CD8-positive, alpha-beta memory T cell (primary cell): ENCODE measurements at places on chromosomes 4 and X. TPM values are rescaled to one million over a fixed set of nuclear protein-coding genes. Genes with fewer than 3 reads are reported as not detected.

- DNase-seq: no peak
Measured at GRCh38 chr4:184729946-184730345, 4.0 kb downstream of the CENPU start.

- DNase-seq: no peak
Measured at GRCh38 chr4:38951598-38951997, 80.6 kb downstream of the TMEM156 start.

DNA sequence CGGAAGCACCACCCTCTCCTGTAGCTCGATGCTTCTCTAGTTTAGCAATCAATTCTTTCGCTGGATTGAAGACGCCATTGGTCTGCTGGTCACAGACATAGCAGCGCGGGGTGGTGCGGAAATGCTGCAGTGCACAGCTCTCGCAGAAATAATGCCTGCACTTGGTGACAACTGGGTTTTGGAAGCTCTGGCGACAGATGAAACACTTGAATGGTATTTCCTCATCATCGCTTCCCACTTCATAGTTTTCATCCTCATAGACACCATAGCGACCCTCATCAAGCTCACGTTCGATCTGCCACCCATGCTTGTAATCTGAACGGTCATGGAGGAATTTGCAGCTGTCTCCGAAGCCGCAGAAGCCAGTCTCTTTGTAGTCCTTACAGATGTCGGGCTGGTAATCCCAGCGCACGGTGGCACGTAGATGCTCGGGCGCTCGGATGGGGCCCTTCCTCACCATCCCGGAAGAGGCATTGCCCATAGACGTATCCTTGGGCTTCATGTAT lies 854 bp downstream of the RNF113A start:
- peak; percentile 54 for DNase-seq

DNA sequence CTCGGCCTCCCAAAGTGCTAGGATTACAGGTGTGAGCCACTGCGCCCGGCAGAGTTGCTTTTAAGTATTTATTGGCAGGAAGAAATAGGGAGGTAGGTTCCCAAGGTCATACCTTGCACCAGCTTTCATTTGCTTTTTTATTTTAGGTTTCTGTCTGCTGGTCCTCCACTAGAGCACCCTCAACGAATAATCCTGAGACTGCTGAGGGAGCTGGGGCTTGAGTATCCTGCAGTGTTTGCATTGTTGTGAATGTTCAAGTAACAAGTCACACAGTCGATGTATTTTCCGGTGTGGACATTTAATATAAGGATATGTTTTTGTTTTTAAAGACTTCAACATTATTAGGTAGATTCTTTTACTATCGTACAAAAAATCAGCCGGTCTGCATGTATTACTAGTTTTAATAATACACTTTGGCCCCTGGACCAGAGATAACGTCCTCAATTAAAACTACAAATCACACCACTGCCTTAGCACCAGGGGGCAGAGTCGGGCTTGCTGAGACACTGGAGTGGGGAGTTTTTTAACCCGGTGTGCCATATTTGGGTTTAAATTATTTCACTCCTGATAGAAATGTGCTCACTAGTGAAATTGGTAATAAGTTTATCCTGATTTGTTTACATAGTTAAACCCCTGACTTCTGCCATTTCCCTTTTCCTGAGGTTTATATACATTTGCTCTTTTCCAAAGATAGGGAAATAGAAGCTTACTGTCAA lies 11.6 kb downstream of the SMIM20 start:
- DNase-seq: no peak

DNA sequence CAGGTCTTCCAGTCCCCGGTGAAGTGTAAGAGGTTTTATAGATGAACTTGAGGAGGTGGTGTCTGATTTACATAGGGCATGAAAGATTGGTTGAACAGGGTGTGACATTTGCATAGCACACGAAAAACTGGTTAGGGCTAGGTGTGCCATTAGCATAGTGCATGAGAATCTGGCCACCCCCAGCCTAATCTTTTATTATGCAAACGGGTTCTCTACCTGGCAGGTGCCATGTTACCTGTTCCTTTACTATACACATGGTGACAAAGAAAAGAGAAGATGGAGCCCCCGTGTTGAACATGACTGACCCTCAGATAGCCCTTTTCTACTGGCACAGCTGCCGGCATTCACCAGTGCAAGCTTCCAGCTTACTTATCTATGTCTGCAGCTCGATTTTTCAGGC lies 71.0 kb downstream of the UCHL1 start:
- no peak for DNase-seq

DNA sequence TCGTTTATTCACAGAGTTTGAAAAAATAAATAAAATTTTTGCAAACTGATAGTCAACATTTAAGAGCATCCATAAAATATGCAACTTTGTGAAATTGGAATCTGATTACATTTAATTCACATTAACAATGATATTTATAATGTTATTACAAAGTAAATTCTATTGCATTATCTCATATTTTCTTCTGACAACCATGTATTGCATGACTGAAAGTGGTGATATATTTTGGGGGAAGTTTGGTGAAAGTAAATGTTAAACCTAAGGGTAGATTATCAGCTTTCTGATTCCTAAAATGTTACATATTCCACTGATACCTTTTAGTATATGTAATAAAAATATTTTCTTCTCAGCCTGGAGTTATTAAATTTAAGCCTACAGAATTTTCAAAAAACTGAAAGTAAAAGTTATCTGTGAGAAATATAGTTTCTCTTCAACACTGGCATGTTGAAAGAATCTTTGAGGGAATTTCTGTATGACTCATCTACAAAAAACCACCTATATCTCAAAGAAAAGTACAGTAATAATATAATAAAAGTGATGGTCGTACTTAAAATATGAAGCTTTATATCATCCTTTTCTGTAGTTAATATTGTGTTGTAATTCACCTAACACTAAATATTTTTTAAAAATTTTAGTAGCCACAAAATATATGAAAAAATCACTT lies 1179.6 kb upstream of the PCDH7 start:
- no peak for DNase-seq

DNA sequence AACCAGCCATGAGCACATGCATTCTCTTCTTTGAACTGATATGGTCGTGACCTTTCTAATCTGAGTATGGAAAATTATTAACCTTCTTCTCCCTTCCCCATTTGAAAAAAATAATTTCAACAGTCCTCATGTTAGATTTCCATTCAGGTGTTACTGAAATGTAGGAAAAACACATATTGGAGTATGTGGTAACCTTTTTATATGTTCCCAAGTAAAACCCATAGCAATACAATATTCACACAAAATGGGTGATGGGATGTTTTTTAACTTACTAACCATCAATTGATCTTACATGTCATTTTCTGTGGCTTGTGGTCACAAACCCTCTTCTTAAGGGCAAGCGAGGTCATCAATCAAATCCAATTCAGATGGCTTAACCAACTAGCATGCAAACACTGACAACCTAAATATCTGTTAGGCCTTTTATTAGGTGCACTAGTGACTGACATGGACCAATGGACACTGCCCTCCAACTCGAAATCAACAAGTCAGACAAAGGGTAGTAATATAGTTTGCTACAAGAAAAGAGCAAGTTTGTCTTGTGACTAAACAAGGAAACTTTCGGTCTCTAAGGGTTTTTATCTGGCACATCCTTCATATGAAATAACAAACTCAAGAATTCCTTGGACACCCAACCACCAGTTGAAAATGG lies 74.3 kb downstream of the CAMK2D start:
- no peak for DNase-seq

The SPANXB1 gene
- total RNA-seq: not detected

The TRPC3 gene
- 0.35 TPM for total RNA-seq

The ETFDH gene
- total RNA-seq: 21.9 TPM

The UGT2B11 gene
- not detected for total RNA-seq
